Type B pancreatic cell (in vitro differentiated cells): ENCODE measurements at places on chromosomes 13 and 19. TPM values are rescaled to one million over a fixed set of nuclear protein-coding genes. Genes with fewer than 3 reads are reported as not detected.

The CARD8 gene
- 21.9 and 50.4 TPM in 2 replicates for total RNA-seq

- peak within 1 kb of the TSS; percentile 98 for H3K27ac ChIP-seq
- peaks cover 26% of the 10 kb centered on the region for H3K4me1 ChIP-seq
- peak; percentile 95 for DNase-seq
- H3K4me3 ChIP-seq: peak within 1 kb of the TSS; percentile 96
- peaks cover 4% of the 10 kb centered on the region for H3K36me3 ChIP-seq
- H3K27me3 ChIP-seq: no peaks in the 10 kb centered on the region
Measured at GRCh38 chr13:48001114-48001881, at the start of gene SUCLA2. TSS of gene SUCLA2 (minus strand) at chr13:48001273. CDS start at chr13:48001269, 4 bp downstream.

DNA sequence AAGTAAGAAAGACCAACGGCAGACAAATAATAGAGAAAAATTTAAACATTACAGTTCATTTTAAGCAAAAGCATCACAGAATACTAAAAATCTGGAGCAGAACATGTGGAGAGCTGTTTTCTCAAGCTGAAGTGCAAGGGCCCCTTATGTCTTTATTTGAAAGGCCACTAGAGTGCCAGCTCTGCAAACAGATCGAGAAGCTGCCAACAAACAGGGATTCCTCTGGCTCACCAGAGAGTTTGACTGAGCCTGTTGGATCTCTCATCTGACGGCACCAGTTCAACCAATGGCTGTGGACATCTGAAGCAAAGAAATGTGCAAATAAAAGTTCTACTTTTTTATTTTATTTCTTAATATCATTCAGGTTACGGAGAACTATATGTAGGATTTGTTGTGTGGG lies 119.7 kb downstream of the COL4A2 start:
- peaks cover 13% of the 10 kb centered on the region for H3K36me3 ChIP-seq
- no peaks in the 10 kb centered on the region for H3K27me3 ChIP-seq
- no peak overlapping the region for H3K27ac ChIP-seq
- H3K4me1 ChIP-seq: no peaks in the 10 kb centered on the region
- H3K4me3 ChIP-seq: no peak overlapping the region

GRCh38 chr19:55673465-55673864 lies 1.6 kb upstream of the EPN1 start:
- H3K4me1 ChIP-seq: peaks cover 22% of the 10 kb centered on the region
- peak overlapping the region; percentile 69 for H3K4me3 ChIP-seq
- no peaks in the 10 kb centered on the region for H3K27me3 ChIP-seq
- DNase-seq: no peak
- H3K36me3 ChIP-seq: peaks cover 4% of the 10 kb centered on the region

The CYP4F11 gene
- not detected in 2 replicates for total RNA-seq

DNA sequence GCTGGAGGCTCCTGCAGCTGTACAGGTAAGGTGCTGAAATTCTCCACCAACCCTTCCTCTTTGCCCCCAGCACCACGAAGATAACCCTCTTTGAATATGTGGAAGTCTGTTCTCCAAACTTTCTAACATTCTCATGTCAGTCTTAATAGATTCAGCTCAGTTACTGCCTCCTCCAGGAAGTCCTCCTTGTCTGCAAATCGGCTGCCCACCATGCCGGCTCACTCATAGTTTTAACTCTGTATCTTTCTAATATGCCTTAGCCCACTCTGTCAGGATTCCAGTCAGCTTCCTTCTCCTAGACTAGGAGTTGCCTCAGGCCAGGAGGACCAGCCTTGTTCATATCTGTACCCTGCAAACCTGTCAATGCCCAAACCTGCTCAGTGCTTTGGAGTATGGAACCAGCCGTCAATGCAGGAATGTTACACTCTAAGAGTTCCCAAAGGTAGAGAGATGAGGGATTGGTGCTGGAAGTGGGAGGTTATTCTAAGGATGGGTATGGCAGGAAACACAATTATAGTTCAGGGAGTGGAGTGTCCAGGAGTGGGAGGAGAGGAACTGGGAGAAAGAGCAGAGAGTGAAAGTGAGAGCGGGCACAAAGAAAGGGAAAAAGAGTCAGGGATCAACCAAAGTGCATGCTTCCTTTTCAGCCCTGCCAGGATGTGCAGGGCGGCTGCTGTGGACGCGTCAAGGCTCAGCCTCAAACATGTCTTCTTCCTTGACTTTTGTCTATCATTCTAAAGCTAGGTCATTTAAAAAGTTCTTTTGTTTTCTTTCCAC lies 38.0 kb upstream of the ALOX5AP start:
- H3K27ac ChIP-seq: no peak overlapping the region
- H3K4me1 ChIP-seq: peaks cover 48% of the 10 kb centered on the region
- DNase-seq: peak; percentile 34

DNA sequence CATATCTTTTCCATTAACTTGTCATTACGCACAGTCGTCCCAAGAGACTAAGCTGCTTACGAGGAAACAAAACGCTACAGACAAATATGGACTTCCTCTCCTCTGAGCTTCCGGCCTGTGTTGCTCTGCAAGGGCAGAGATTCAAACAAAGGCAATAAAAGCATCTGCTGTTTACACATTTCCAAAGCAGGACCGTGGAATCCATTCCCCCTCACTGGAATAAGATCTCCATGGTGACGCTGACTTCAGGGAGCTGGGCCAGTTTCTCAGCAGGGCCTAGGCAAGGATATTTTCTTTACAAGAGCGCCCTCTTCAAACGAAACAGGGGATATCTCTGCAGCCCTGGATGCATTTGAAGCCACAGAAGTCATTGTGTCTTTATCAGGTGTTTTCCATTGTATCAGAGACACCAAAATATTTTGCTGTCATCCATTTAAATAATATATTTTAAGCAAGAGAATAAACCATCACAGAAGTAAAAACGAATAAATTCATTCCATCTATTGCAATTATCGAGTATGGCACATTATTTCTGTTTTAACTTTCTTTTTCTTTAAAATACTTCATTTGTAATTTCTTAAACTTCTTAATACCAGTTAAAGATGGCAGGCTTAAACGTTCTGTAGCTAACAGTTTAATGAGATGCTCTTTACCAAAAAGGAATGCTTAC lies 177.5 kb downstream of the DCLK1 start:
- DNase-seq: no peak
- peaks cover 2% of the 10 kb centered on the region for H3K27me3 ChIP-seq
- peaks cover 4% of the 10 kb centered on the region for H3K36me3 ChIP-seq
- peak overlapping the region; percentile 53 for H3K27ac ChIP-seq
- H3K4me1 ChIP-seq: peaks cover 11% of the 10 kb centered on the region

DNA sequence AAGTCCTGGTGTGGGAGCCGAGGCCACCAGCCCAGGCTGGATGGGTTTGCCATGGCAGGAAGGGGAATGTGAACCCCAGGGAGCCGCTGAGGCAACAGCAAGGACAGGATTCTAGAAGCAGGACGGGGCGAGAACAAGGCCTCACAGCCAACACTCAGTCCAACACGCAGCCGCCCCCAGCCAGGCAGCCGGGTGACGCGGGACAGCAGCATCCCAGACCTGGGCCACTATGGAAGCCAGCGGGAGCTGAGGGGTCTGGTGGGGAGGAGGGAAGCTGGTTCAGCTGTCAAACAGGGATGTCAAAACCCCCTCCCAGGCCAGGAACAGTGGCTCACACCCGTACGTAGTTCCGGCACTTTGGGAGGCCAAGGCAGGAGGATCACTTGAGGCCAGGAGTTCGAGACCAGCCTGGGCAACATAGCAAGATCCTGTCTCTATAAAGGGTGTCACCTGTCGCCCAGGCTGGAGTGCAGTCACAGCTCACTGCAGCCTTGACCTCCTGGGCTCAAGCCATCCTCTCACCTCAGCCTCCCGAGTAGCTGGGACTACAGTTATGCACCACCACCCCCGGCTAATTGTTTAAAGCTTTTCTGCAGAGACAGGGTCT lies 6.8 kb downstream of the MEX3D start:
- no peak overlapping the region for H3K27ac ChIP-seq
- DNase-seq: no peak
- H3K27me3 ChIP-seq: no peaks in the 10 kb centered on the region
- peaks cover 8% of the 10 kb centered on the region for H3K4me1 ChIP-seq

DNA sequence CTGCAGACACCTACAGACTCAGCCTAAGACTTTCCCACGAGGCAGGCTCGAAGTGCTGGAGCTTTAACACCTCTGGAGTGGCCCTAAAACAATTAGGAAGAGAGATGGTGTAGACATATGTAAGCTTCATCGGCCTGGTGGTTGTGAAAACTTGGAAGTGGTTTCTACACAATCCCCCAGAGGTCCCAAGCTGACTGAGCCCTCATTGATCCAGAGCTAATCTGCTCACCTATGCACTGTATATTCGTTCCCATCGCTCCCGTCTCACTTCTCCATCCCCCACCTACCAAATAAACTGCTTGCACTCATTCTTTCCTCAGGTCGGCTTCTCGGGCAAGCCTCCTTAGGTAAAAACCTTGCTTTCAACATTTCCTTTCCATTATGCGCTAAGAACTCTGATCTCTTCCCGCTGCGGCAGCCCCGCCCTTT lies 767 bp upstream of the ZNF793 start:
- no peaks in the 10 kb centered on the region for H3K27me3 ChIP-seq
- no peak for DNase-seq
- H3K4me1 ChIP-seq: no peaks in the 10 kb centered on the region
- H3K27ac ChIP-seq: no peak overlapping the region

The CADM4 gene
- 28.2 and 37.9 TPM in 2 replicates for total RNA-seq

DNA sequence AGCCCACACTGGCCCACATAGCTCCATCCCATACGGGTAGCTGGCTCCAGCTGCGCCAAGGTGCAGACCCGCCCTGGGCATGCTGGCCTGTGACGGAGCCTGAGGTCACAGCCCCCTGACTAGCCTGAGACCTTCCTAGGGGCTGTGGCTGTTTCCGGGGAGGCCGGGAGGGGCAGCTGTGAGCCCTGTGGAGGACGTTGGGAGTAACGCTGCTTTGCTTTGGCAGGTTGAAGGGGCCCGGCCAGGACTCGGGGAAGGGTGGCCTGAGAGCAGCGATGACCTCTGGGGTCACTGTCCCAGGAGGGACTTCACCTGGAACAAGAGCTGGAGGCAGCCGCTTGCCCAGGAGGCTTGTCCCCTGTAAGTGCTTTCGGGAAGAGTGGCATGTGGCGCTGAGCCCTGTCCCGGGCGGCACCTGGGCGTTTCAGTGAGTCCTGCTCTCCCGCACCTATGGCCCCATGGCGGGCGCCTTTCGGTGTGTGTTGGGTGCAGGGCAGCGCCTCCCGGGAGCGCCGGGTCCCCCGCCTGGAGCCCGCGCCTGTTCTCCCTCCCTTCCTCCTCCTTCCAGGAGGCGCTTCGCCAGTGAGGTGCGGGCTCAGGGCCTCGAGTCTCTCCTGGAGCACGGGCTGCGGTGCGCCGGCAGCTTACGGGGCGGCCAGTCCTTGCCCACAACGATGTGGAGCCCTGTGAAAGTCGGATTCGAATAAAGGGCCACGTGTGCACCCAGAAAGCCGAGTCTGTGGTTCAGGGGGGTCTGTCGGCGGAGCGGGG lies 1.1 kb upstream of the FAM174C start:
- peak overlapping the region; percentile 78 for H3K4me3 ChIP-seq
- H3K27ac ChIP-seq: peak overlapping the region; percentile 82
- no peak for DNase-seq

The GEMIN7 gene
- 32.2 and 35.6 TPM in 2 replicates for total RNA-seq
